ENCODE measurements at places on chromosomes 1 and 21.

DNA sequence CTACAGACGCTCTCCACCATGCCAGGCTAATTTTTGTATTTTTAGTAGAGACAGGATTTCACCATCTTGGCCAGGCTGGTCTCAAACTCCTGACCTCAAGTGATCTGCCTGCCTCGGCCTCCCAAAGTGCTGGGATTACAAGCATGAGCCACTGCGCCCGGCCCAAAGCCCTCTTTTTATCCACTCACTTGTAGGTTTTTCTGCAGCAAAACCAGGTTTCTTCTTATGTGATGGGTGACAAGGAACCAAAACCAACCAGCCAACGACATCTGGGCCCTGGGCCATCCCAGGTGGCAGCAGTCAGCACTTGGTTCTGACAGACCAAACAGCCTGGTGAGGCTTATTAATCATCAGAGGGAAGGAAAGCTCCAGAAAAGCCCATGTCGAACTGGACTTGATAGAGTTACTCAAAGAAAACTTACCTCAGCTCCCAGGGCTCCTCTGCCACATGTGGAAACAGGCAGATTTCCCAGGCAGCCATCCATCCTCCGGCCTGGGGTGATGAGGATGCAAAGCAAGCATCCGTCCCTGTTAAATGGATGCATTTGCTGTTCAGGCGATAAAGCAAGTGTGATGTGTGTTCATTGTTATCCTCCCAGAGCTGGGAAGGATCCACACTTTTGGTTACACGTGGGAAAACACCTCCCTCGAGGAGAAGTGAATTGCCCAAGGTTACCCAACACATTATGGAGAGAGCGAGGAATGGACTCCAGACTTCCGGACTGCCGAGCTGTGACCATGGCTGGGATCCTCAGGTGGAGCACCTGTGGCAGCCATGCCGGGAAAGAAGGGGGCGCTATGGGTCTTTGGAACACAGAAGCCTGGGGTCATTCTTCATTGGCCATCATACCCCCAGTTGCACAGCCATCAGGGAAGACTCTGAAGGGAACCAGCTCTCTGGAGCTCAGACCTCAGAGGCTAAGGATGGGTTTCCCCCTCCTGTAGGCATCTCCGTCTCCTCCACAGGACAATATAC, 118.8 kb downstream of the HUNK start:
- no peak for DNase-seq

GRCh38 chr1:157893686-157894085, 52.1 kb upstream of the CD5L start:
- no peak for DNase-seq

DNA sequence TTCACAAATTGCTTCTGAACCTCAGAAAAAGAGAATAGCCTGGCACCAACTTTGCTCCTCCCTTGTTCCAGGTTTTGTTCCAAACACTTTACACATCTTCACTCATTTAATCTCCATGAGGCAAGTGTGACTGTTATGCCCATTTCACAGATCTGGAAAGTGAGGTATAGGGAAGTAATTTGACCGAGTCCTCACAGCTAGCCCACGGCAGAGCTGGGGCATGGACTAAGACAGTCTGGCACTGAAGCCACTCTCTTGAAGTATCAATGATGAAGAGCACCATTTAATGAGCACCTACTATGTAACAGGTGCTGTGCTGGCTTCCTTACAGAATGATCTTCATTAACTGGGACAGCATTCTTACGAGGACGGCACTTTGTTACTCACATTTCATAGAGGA, 19.0 kb downstream of the C1QB start:
- DNase-seq: no peak

GRCh38 chr1:62398377-62398776, 38.5 kb upstream of the USP1 start:
- DNase-seq: no peak

DNA sequence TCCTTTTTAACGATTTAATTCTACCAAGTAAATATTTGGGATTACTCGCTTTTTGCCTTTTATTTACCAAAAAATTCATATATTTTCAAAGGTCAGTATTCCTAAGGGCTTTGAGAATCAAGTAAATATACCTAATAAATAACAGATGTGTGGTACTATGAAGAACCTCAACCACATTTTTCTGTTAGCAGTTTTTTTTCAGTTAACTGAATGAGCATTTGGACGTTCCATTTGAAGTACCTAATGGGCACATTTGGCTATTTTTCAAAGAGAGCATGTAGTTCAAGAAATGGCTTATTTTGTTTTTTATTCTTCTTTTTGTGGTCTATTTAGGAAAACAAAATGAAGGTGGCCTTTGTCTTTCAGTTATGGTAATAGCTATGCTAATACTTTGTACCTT, 253.0 kb downstream of the GPR52 start:
- DNase-seq: no peak

DNA sequence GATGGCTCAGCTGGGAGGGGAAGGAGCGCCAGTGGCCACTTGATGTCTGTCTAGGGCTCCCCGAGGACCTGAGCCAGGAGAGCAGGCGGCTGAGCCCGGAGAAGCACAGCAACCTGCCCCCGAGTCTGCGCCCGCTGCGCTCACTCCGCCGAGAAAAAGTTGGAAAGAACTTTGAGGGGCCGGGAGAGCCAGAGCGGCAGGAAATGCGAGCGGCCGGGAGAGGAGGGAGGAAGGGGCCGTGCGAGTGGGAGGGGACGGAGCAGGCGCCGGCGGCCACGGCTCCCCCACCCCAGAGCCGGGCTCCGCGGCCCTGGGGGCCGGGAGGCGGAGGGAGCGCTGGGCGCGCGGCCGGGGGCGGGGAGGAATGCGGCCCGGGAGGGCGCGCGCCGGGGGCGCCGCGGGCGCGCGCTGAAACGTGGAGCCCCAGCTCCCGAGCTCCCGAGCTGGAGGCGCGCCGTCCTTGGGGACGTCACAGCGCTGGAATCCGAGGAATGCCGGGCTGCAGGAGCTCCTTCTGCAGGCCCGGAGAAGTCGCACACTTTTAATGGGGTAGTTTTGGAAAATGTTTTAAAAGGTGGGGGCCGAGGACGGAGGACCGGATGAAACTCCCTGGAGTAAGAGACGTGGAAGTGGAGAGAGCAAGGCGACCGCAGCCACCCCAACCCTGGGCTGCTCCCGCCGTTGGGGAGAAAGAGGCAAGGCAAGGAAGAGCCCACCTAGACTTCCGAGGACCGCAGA, at the start of gene PTPN14:
TSS of gene PTPN14 (minus strand) at position 167 of the 738 bp plus-strand sequence. CDS start 86,799 bp downstream, outside the sequence.
- no peak for DNase-seq

GRCh38 chr1:17094664-17095063, 24.6 kb downstream of the PADI2 start:
- DNase-seq: no peak

GRCh38 chr1:231499148-231499763, 29.2 kb upstream of the TSNAX start:
- no peak for DNase-seq

DNA sequence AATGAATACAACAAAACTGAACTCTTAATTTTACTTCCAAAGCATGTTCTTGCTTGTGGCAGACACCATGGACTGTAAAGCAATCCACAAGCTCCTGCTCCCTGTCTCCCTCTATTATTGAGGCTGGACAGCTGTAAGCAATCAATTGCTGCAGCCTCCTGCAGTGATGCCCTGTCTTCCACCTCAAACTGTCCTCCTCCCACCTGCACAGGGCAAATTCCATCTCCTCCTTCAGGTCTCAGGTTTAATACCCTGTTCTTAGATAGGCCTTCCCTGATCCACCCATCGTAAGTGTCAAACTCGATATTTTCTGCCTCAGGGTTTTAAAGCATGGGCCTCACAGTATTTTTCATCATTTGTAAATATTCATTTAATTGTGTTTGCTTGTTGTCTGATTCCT, 81.8 kb downstream of the LYST start:
- no peak for DNase-seq

DNA sequence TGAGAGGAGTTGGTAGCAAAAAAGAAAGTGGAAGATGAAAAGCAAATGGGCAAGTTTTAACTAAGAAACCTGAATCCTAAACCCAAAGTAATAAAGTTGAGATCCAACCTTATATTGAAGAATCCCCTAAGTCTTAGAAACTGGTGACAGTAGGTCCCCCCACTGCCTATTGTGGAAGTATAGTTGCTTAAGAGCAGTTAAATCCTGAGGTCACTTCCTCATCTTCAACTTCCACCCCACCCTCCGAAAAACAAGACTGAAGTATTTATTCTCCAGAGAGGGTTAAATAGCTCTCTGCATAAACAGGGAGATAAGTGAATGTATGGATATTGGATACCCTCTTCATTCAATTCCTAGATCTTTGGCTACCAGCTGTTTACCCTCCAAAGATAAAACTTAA, 3.3 kb upstream of the DSTYK start:
- DNase-seq: no peak

- no peak for DNase-seq
These were observed 101.6 kb downstream of the TLR5 start for GRCh38 chr1:223041481-223041880.

GRCh38 chr1:36884029-36884701, 150.2 kb downstream of the GRIK3 start:
- no peak for DNase-seq

DNA sequence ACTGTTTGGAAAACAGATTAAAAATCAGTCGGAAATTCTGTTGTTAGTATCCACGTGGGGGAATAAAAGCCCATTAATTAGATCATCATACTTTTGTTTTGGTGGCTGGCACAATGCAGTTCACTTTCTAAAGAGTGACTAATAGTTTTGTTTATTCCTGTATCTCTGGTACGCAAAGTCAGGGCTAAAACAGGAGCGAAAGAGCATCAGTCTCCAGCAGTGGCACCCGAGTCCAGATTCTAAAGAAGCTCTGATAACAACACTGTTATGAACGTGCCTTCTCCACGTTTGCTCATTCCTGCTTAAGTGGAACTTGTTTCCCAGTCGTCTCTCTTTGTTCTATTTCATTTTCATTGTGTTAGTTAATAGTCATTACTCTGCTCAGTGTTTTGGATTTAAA, 69.6 kb downstream of the HSPA13 start:
- DNase-seq: no peak

GRCh38 chr1:82052563-82052962, 251.8 kb downstream of the ADGRL2 start:
- no peak for DNase-seq

GRCh38 chr21:40333731-40334130, 466.5 kb downstream of the PCP4 start:
- DNase-seq: no peak

DNA sequence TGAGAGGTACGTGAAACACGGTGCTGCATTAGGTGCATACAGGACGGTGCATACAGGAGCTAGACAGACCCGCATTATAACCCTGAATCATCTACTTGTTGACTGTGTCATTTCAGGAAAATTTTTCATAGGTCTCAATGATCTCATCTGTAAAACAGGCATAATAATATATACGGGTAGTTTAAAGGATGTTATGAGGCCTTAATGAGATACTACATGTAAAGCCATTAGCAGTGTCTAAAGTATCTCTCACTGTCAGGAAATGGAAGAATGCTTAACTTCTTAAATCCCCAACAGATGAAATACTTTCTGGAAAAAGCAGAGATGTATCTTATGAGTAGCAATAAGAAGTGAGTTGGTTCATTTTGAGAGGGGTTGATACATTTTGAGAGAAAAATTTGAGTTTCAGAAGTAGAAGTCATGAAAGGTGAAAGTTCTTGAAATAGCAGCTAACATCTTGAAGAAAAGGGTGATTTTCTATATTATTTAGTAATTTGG, 669.6 kb downstream of the PTPRC start:
- DNase-seq: no peak

- peak; percentile 3 for DNase-seq
These were observed 108.9 kb downstream of the LBR start for GRCh38 chr1:225318706-225319575.

DNA sequence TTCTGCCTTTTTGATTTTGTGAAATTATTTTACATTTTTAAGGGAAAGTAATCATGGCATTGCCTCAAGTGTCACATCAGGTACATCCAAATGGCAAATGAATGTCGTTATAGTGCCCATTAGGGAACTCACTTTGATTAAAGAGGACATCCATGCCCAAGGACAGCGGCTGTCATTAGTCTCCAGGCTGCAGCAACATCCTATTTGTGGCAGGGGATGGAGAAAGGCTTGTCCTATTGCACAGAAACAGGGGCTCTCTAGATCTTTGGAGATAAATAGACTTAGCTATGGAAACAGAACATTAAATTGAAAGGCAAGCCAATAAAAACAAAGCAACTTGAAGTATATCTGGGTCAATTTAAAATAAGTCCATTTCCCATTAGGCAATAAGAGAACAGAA, 439.3 kb downstream of the NEGR1 start:
- DNase-seq: no peak

GRCh38 chr1:99277066-99277465, 12.8 kb downstream of the PLPPR4 start:
- DNase-seq: no peak

GRCh38 chr1:224528900-224529299, 87.2 kb upstream of the CNIH3 start:
- no peak for DNase-seq

GRCh38 chr1:33188572-33189275, 6.9 kb upstream of the TRIM62 start:
- no peak for DNase-seq

- no peak for DNase-seq
These were observed 64.8 kb downstream of the RPE65 start for GRCh38 chr1:68384872-68385411.

DNA sequence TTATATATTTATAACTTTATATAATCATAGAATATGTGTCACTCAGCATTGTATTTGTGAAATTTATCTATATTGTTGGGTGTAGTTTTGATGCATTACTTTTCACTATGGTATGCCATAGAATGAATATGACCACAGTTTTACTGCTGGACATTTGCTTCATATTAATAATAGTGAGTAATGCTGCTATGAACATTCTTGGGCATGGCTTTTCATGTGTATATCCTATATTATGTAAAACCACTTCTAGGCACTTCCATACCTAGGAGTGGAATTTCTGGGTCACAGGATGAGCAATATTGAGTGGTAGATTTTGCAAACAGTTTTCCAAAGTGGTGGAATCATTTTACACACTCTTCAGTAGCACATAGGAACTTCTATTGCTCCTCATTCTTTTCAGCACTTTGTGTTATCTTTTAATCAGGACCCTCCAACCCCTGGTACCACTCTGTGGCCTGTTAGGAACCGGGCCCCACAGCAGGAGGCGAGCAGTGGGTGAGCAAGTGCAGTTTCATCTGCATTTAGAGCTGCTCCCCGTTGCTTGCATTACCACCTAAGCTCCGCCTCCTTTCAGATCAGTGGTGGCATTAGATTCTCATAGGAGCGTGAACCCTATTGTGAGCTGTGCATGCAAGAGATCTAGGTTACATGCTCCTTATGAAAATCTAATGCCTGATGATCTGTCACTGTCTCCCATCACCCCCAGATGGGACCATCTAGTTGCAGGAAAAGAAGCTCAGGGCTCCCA, 56.0 kb upstream of the CNIH3 start:
- no peak for DNase-seq

GRCh38 chr1:145887631-145888030, 2.0 kb upstream of the ANKRD35 start:
- DNase-seq: no peak

- DNase-seq: no peak
These were observed 1.7 kb downstream of the RNF223 start for GRCh38 chr1:1072299-1072848.

GRCh38 chr1:171966426-171967220, 125.3 kb downstream of the DNM3 start:
- DNase-seq: no peak

- DNase-seq: no peak
These were observed 230.3 kb upstream of the IRF2BP2 start for GRCh38 chr1:234840253-234840652.

GRCh38 chr1:175422156-175422555, 229.6 kb upstream of the KIAA0040 start:
- DNase-seq: no peak
